NCI-H524 treated with DMSO at 0.1 percent for 48 hours (cell line): ENCODE measurements at places on chromosomes 12 and 14.

- peak; percentile 28 for DNase-seq
These were observed 77.2 kb downstream of the ARL6IP4 start for GRCh38 chr12:123057513-123058265.

DNA sequence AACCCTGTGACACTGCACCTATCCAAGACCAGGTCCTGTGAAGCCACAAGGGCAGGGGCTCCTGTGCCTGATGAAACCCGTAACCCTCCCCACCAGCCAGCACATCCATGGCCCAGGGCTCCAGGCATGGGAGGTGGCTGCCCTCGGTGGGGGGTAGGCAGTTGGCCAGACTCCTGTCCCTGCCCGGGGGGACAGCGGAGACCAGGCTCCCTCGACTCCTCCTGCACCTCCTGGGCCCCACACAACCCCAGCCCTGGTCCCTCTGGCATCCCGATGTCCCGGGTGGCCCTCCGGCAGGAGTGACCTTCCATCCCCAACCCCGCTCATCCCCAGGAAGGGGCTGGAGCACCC lies 11.4 kb downstream of the AKT1 start:
- DNase-seq = no peak

DNA sequence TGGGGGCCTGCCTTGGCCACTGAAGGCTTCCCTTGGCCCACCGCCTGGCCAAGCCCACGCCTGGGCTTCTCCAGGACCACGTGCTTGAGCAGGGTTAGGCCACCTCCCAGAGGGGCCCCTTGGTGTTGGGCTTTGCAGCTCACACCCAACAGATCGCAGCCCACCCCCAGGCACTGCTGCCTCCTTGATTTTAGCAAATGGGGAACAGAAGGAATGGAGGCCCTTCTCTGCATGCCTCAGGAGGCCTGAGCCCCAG lies 23.3 kb downstream of the RAB35 start:
- DNase-seq = no peak

GRCh38 chr12:3076730-3077571 lies at the start of gene TSPAN9:
Gene TSPAN9, plus strand, starts transcription at chr12:3077379. Its CDS starts 123,815 bp downstream, at chr12:3201194.
- no peak for DNase-seq

GRCh38 chr12:25995906-25996305 lies 37.4 kb downstream of the RASSF8 start:
- DNase-seq = no peak

GRCh38 chr12:113000433-113000832 lies 22.1 kb downstream of the OAS2 start:
- DNase-seq = no peak

GRCh38 chr14:51604073-51604472 lies 47.6 kb upstream of the FRMD6 start:
- no peak for DNase-seq

DNA sequence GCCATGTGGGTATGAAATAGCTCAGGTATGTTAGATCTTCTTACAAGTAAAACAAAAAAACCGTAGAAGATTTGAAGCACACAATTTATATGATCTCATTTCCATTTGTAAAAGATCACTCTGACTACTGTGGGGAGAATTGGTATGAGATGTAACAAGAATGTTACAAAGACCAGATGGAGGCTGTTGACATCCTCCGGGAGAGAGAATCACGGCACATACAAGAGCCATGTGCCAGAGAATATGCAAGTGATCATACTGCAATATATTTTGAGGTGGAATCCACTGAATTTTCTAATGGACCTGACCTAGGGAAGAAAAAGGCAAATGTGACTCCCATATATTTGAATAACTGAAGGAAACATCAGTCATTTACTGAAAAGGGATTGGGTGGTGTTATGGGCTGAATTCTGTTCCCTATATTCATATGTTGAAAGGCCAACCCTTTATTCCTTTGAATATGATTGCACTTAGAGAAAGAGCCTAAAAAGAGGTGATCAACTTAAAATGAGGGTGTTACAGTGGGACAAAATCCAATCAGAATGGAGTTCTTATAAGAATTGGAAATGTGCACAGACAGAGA lies 29.1 kb downstream of the PRB3 start:
- DNase-seq = no peak

GRCh38 chr14:23173031-23173430 lies 10.4 kb downstream of the SLC7A8 start:
- DNase-seq = no peak

DNA sequence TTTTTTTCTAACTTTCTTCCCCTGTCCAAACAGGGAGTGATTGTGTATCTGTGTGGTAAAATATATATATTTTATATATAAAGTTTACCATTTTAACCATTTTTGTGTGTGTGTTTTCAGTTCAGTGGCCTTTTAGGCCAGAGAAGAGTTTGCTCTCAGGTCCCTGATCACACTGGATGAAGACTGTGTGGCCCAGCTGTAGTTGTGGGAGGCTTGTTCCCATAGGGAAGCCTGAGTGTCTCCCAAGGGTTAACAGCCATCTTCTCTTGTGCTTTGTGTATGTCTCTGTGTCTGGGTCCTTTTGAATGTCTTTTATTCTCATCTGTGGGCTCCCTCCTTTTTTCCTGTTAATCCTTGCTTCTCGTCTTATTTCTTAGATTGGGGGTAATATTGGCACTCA lies 23.4 kb downstream of the CGRRF1 start:
- no peak for DNase-seq

DNA sequence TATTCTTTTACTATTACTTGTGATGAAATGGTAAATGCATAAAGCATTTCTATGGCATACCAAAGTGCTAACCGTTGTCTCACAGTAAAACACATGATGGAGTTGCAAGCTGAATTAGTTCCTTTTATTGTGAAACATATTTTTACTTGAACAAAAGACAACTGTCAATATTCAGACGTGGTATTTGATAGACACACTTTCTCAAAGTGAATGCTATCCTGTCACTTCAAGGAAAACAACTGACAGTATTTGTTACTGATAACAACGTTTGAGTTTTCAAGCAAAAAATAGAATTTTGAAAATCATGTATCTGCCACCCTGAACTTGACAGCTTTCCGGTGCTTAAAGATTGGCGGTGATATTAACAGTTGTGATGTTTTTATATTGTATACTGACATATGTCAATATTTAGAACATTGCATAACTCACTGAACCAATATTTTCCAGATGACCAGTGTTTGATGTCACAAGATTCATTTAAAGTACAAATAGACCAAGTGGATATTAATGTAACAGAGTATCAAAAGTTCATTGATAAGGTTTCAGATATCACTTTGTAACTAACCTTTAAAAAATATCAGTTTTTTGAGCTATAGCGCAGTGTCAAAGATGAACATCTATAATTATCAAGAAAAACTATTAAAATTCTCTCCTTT lies 153.4 kb upstream of the AEBP2 start:
- no peak for DNase-seq

GRCh38 chr12:92871116-92871515 lies 58.0 kb downstream of the EEA1 start:
- DNase-seq = no peak

- DNase-seq = no peak
These were observed 15.1 kb downstream of the NDUFA9 start for GRCh38 chr12:4663971-4664505.

GRCh38 chr14:76117789-76118484 lies 33.8 kb upstream of the GPATCH2L start:
- DNase-seq = peak; percentile 73

- DNase-seq = no peak
These were observed 47.6 kb upstream of the OVCH1 start for GRCh38 chr12:29545102-29545467.

GRCh38 chr12:24879644-24880043 lies 69.3 kb downstream of the BCAT1 start:
- no peak for DNase-seq
